Kasumi-1 (cell line): ENCODE measurements at places on chromosomes 13 and 19.

DNA sequence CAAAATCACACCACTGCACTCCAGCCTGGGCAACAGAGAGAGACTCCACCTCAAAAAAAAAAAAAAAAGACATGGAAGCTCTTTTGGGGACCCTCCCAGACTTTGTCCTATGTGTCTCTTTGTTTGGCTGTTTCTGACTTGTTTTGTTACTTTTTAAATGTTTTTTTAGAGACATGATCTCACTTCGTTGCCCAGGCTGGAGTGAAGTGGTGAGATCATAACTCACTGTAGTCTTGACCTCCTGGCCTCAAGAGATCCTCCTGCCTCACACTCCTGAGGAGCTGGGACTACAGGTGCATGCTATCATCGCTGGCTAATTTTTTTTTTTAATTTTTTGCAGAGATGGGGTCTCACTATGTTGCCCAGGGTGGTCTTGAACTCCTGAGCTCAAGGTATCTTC lies 16.4 kb upstream of the DPP9 start:
- DNase-seq = no peak

GRCh38 chr19:56333506-56333905 lies 18.9 kb upstream of the ZSCAN5A start:
- peak; percentile 78 for DNase-seq

DNA sequence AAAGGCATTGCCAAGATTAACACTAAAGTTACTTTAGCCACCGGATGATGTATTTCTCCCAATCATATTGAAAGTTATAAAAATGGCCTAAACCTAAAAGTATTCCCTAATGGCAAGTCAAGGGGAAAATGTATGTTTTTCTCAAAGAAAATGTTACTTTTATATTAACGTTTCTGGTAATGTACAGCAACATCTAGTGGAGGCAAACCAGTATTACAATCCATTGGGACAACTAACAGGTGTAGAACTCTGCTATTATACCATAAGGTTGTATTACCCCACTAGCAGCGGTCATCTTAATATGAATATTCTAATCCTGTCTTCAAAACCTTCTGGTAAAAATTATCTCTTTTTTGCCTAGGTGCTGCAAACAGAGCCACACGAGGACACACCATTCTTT lies 69.2 kb downstream of the ZNF100 start:
- peak; percentile 38 for DNase-seq

GRCh38 chr13:69319656-69320055 lies 788.0 kb upstream of the ATXN8OS start:
- DNase-seq = peak; percentile 15

- no peak for DNase-seq
Measured at GRCh38 chr19:19551853-19552192, 13.8 kb downstream of the CILP2 start.

DNA sequence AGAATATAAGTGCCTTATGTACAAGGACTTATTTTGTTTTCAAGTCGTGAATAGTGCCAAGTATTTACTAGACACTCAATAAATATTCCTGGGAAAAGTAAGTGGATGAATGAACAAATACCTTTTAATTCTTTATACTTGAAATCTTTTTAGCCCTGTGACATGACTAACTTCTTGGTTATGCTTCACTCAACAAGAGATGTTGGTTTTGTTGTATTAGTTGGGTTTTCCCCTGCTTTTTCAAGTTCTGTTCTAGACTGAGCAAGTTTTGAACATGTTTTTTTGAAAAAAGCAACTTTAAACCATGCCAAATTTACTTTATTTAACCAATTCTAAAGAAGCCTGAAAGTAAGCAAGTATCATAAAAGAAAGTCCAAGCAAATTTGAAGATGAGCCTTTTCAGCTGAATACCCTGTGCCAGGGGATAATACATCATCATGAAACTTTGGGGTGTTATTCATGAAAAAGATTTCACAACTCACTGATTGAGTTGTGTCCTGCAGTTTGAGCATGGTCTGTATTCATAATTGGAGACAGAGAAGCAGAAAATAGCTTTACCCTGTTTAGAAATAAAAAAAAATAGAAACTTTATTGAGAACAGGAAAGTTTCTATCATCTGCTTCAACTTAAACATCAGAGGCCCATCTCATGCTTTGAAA lies 11.1 kb downstream of the LMO7 start:
- no peak for DNase-seq

GRCh38 chr13:49140910-49141611 lies 79.1 kb upstream of the MLNR start:
- DNase-seq = no peak

DNA sequence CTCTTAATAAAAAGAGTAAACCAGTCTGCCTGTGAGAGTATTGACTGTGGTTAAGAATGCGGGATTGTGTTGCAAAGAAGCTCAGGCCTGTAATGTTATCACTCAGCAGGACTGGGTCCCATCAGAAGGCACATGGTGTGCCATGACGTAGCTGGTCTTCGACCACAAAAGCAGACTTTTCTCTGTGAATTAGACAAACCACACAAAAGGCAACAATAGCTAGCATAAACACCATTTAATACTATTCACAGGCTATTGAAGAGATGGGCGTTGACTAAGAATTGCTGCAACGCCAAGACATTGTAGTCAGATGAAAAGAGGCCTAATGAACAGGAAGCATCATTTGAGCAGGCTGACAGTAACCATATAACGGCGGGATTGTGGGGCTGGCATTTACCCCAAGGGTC lies 235.6 kb upstream of the SOX21 start:
- no peak for DNase-seq

- no peak for DNase-seq
Measured at GRCh38 chr19:47573071-47574026, at the start of gene ZNF541. TSS of gene ZNF541 (minus strand) at chr19:47573148. CDS start at chr19:47555856, 17,292 bp downstream.

DNA sequence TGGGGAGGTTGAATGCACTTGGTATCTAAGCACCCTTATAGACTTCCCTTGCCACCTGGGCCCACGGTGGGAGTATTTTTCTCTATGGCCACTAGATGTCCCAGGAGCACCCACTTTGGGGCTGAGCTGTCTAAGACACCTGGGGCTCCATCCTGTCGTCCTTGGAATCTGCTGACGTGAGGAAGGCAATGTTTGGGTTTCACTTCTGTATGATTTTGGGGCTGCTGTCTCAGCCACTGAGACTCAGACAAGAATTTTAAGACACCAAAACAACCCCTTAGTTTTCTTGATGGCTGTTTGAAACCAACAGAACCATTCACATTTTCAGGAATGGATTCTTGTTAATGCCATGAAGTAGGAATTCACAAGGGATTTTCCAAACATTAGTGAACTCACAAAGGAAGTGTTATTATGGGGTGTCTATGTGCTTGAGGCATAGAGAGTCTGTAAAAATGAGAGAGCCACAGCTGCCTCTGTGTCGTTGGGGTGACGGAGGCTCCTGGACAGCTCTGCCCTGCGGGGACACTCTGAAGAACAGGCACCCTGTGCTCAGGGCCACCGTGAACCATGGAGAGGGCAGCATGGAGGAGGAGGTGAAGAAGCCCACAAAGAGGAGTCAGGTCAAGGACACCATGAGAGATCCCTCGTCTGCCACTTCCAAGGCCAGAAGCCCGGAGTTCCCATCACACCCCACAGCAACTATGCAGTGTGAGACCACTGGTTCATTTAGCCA lies 106.8 kb upstream of the SPATA13 start:
- peak; percentile 38 for DNase-seq

DNA sequence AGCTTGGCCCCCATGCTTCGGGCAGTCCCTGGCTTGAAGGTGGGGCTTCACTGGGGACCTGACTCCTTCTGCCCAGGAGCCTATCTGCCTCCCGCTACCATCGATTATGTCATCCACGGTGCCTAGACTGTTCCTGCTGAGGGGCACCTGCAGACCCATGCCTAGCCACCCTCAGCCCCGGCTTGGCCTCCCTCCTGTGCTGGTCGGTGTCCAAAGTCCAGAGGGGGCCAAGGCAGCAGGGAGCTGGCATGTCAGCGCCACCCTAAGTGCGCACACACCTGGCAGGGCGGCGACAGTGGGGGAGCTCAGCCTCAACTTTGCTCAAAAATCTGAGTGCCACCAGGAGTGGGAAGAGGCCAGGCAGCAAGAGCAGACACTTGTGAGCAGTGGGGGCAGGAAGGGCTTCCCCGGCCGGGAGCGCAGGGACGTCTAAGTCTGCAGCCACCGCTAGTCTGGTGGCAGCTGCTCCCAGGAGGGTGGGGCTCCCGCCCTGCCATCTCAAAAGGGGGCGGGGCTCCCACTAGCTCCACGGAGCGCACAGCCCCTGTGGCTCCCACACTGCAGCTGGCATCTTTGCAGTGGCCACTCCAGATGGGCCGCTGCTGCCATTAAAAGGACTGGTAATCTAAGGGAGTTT lies 13.5 kb upstream of the URAD start:
- no peak for DNase-seq

- DNase-seq = peak; percentile 29
Measured at GRCh38 chr13:29901710-29902631, 51.6 kb upstream of the UBL3 start.

DNA sequence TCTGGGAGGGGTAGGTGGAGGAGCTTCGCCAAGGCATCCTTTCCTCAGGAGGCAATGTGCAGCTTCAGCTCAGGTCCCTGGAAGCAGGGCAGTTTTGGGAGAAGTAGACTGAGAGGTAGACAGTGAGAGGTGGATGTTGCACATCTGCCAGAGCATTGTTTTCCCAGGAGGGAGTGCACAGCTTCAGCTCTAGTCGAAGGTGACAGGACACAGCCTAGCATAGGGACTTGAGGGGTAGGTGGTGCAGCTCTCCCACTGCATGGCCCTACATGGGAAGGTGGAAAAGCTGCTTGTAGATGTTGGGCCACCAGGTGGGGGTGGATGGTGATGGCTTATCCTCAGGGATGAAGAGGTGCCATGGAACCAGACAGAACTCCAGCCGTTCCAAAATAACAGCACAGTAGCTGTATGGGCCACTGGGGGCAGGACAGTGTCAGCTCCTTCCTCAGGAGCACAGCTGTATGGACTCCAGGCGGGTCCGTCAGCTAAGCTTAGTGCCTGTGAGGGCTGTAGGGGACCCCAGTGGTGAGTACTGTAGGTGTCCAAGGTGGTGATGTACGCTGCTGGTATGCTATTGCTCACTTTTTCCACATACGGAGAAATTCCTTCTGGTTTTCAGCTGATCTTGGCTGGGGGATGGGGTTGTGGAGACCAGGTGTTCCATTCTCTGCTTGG lies 17.4 kb upstream of the ZNF543 start:
- DNase-seq = no peak

DNA sequence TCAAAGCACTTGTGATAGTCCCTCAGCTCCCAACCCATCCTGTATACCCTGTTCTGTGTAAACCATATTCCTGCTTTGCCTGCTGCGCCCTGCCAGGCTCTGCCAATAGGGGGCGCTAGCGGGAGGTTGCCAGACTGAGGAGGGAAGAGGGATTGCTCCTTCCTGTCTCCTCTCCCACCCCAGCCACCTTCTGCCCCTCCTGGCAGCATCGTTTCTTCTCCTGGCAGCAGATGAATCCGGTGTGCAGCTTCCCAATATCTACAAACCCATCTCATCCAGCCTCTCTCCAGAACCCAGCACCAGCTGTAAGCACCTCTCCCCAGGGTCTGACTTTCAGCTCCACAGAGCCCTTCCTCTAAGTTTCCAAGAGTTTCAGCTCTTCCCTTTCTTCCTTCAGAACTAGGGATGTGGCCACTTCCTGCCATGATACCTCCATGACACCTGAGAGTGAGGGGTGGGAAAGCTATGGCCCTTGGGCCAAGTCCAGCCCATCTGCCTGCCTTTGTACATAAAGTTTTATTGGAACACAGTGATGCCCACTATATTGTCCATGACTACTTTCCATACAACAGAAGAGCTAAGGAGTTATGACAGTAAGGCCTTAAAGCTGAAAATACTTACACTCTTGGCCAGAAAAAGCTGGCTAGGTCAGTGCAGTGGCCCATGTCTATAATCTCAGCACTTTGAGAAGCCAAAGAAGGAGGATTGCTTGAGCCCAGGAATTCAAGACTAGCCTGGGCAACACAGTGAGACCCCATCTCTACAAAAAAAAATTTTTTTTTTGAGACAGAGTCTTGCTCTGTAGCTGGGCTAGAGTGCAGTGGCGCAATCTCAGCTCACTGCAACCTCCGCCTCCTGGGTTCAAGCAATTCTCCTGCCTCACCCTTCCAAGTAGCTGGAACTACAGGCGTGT lies 34.5 kb upstream of the ATP1A3 start:
- peak; percentile 31 for DNase-seq

DNA sequence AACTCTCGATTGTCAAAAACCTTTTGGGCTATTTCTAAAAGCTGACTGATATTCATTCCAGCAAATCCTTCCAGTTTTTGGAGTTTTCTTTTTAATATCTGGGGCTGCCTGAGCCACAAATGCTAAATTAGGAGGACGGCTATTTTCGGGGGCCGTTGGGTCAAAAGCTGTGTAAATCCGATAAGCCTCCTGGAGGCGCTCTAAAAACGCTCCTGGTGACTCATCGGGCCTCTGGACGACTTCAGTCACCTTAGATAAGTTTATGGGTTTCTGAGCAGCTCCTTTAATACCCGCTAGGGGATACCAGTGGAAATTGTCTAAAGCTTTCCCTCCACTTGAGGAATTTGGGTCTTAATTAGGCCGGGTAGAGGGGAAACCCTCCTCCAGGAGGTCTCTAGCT lies 66.4 kb downstream of the ZNF730 start:
- DNase-seq = no peak

- no peak for DNase-seq
Measured at GRCh38 chr13:35086667-35087066, 144.6 kb downstream of the NBEA start.

GRCh38 chr19:5646703-5647102 lies 23.8 kb downstream of the SAFB start:
- DNase-seq = no peak

DNA sequence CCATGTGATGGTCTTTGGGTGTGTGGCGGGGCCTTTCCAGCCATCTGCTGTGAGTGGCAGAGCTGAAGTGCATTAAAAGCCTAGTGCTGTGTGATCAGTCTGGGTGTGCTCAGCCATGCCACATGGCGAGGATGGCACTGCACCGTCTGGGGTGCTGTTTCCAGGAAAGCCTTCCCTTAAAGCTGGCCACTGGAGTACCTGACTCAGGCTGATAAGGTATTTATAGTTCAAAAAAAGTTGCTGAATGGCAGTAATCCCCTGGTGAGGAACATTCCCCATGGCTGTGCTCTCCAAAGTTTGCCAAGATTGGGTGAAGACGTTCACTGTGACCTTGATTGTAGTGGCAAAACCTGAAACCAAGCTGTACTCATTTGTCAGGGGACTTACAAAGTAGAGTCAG lies 6.0 kb downstream of the GPI start:
- DNase-seq = no peak

- DNase-seq = no peak
Measured at GRCh38 chr19:48755084-48755641, at the start of gene FGF21. TSS of gene FGF21 (plus strand) at chr19:48755524. CDS start at chr19:48756237, 713 bp downstream.

DNA sequence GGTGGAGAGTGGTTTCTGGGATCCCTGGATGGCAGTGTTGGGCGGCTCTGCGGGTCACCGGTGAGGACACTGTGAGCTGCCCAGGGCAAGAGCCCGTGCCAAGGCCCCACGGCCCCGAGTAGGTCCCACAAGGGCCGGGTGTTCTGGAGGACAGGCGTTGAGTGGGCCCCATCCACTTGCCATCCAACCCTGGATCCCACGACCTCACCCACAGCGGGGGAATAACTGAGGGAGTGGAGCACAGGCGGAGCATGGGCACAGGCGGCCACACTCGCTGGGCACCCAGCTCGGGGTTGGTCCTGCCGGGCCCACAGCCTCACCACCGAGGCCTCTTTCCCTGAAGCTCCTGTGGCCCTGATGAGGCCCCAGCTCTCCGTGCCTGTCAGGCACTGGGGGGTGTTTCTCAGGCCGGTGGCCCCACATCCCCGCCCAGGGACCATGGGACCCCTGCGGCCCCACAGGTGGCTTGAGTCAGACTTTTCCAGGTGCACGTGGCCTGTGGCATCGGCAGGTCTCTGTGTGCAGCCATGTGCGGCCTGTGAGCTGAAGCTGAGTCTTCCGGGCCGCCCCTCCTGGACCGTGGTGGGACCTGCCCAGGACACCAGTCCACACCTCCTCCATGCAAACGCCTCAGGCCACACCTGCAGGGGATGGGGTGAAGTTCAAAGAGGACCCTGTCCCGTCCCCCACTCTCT lies 16.6 kb downstream of the TMEM255B start:
- no peak for DNase-seq
